ENCODE measurements at places on chromosomes 7 and 10.

- DNase-seq: no peak
Observed at GRCh38 chr7:55120501-55121198, 101.8 kb downstream of the EGFR start.

GRCh38 chr7:75583255-75583654 lies 91.1 kb downstream of the SPDYE5 start:
- DNase-seq: no peak

- no peak for DNase-seq
Observed at GRCh38 chr7:1666823-1667565, 3.1 kb upstream of the ELFN1 start.

GRCh38 chr7:100642534-100642907 lies 1.2 kb upstream of the TFR2 start:
- DNase-seq: no peak

- no peak for DNase-seq
Observed at GRCh38 chr7:151917791-151918509, 38.3 kb upstream of the GALNTL5 start.

GRCh38 chr10:71798308-71798624 lies 24.9 kb upstream of the VSIR start:
- DNase-seq: no peak

- no peak for DNase-seq
Observed at GRCh38 chr10:126904516-126904817, 761 bp upstream of the DOCK1 start.

GRCh38 chr7:87833130-87833529 lies 43.0 kb downstream of the SLC25A40 start:
- DNase-seq: no peak

DNA sequence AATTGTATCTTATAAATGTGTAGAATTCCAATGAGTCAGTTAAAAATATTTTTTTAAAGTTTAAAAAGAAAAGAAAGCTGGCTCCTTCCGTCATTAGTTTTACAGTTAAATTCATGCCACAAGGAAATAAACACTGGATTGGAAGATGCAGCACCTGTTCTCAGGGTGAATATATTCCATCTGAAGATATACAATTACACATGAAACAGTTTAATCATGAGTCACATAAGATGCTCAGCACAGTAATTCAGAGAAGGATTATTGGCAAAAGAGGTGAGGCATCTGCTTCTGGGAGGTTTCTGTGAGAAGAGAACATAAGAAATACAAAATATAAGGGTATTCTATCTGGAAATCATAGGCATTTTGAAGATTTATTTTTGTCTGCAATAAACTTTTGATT lies 376.5 kb upstream of the SORCS1 start:
- DNase-seq: no peak

DNA sequence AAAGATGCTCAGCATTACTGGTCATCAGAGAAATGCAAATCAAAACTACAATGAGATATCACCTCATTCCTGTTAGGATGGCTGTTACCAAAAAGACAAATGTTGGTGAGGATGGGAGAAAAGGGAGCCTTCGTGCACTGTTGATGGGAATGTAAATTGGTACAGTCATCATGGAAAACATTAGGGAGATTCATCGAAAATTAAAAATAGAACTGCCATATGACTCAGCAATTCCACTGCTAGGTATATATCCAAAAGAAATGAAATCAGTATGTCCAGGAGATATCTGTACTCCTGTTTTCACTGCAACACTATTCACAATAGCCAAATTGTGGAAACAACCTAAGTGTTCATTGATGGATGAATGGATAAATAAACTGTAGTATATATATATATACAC lies 228.1 kb downstream of the ACTR3B start:
- DNase-seq: no peak

DNA sequence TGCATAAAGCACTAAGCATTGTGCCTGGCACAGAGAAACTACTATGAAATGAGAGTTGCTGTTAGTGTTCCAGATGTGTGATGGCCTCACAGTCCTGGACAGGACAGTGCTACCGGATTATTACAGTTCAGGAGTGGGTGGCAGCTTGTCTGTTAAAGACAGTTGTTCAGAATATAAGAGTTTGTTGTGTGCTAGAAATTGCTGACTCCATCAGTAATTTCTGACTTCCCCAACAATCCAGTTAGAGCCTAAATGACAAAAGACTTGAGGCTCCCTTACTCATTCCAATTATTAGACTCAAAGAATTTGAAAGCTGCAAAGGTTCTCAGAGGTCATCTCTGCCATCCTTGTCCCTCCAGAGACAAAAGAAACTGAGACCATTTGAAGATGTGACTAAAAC lies 34.3 kb upstream of the DNAJB12 start:
- no peak for DNase-seq

- no peak for DNase-seq
Observed at GRCh38 chr7:151744656-151745638, 132.0 kb downstream of the PRKAG2 start.

- DNase-seq: no peak
Observed at GRCh38 chr7:155728116-155728515, 83.7 kb downstream of the RBM33 start.

- DNase-seq: no peak
Observed at GRCh38 chr10:126294451-126294850, 93.8 kb downstream of the ADAM12 start.

GRCh38 chr10:89653410-89653869 lies 8.4 kb upstream of the PANK1 start:
- no peak for DNase-seq

DNA sequence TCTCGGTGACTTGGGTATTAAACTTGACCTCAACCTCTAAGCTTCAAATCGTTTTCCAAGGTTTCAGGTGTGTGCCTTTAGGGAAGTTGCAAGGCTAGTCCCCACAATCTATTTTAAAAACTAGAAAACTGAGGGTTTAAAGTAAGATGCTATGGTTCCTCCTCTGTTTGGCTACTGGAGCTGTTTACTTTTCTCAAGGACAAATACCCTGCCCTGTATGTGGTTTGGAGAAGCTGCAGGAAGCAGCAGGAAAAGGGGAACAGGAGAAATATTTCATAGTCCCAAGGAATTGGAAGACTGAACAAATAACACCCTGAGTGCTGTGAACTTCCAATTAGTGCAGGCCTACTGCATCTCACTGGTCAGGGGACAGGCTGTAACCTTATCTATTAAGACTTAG lies 135.9 kb downstream of the NRP1 start:
- no peak for DNase-seq

DNA sequence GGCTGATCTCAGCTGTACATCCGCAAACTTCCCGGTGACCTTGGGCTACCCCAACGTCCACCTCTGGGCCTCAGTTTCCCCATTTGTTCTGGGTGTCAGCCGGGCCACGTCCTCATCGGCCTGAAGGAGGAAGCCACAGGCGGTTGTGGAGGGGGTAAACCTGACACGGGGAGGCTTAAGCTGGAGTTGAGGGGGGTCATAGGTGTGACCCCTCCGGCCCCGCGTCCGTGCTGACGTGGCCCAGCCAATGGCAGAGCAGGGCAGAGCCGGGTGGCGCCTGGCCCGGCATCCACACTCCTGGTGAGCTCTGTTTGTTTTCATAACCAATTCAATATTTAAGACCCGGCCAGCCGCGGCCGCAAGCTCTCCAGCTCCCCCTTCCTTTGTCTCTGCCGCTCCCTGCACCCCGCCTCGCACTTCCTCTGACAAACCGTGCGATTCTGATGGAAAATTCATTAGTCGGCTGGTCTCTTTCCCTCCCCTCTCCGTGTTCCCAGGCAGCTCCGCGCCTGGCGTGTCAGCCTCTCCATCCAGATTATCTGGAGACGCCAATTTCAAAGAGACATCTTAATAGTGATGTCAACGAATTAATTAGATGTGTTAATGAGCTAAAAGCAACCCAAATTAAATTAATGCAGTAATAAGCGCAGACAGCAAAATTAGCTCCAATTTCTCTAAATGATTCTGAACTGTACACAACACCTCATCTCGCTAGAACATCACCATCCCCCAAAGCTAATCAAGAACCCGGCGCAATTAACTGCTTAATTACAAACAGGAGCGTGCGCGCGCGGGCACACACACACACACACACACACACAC lies 55.4 kb downstream of the MICALL2 start:
- no peak for DNase-seq

GRCh38 chr7:129568240-129568639 lies 43.3 kb upstream of the NRF1 start:
- DNase-seq: no peak

GRCh38 chr10:51397695-51398094 lies 301.7 kb downstream of the CSTF2T start:
- no peak for DNase-seq

GRCh38 chr7:64581926-64582894 lies 19.3 kb upstream of the ZNF680 start:
- no peak for DNase-seq

- no peak for DNase-seq
Observed at GRCh38 chr7:46508583-46508982, 587.5 kb upstream of the IGFBP3 start.

DNA sequence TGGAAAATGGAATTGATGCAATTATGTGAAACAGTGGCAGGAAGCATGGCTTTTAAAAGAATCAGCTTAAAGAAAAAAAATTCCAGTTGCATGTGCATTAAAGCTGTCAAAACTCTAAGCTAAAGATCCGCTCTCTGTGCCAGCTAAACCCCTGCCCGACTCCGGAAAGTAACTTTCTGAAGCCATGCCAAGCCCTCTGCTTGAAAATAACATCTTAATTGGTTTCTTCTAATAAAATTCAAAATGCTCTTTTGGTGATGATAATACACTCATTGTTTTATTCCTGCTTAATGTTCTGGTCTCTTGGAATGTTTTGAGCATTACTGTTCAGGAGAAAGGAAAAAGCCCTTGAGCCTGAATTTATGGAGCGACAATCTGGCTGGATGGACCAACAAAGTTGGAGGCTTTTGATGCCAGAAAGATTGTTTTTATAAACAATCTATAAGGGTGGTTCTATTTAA lies 11.7 kb downstream of the SEMA3C start:
- DNase-seq: no peak

DNA sequence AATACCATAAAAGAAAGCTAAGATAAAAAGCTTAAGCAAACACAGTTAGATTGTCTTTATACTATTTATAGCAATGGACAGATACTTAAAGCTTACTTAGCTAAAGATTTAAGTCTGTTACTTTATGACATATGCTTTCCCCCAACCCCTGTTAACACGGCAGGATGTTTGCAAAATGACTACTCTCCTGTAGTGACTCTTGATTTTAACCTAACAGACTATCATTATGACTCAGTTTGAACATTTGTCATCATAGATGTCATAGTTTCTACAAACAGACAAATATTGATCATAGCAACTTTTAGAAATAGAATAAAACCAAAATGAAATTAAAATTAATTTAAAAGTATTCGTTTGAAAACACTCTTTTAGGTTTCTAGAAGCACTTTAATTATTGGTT lies 7.8 kb upstream of the COMMD3 start:
- DNase-seq: no peak

DNA sequence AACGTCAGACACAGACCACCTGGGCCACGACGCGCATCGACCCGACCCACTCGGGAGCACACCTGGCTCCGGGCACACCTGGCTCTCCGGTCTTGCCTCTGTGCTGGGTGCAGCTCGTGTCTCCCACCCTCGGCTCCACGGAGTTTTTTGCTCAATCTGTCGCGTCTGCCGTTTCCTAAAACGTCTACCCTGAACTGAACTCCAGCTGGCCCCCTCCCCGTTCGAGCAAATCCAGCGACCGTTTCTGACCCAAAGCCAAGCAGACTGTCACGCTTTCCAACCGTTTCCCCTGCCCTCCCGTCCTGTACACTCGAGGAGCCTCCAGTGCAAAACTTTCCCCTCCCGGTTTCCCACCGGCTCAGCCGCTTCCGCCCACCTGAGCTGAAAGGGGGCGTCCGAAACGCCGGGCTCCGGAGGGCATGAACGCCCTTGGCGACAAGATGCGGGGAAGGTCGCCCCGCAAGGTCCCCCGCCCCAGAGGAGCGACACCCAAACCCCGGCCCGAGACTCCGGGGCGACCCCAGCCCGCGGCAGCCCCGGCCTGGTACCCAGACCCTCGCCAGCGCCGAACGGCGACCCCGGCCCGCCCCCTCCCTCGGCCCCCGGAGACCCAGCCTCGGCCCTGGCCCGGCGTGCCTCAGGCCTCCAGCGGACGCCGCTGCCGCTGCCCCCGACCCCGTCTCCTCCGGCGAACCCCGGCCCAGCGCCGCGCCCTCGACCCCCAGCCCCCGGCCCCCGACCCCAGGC lies 557 bp downstream of the CYTH3 start:
- no peak for DNase-seq

DNA sequence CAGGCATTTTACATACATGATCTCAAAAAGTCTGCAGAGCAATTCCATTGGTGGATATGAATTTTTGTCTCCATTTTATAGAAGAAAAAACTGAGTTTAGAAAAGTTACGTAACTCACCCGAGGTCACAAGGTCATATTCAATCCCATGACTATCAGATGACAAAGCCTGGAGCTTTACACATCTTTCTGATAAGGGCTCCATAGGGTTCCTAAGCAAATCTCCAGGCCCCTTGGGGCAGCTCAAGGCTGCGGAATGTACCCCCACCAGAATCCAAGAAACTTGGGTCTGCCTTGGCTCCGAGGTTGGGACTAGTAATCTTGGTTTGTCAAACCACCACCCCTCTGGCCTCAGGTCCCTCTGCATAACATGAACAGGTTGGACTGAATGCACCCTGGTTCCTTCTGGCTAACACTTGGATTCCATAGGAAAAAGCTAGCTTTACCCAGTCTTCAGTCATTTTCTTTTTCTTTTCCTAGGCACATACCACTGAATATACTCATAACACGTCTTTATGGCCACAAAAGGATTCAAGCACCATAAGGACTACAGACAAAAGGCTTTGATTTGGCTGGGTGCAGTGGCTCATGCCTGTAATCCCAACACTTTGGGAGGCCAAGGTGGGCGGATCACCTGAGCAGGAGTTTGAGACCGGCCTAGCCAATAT lies 55.5 kb downstream of the PIP4K2A start:
- no peak for DNase-seq

DNA sequence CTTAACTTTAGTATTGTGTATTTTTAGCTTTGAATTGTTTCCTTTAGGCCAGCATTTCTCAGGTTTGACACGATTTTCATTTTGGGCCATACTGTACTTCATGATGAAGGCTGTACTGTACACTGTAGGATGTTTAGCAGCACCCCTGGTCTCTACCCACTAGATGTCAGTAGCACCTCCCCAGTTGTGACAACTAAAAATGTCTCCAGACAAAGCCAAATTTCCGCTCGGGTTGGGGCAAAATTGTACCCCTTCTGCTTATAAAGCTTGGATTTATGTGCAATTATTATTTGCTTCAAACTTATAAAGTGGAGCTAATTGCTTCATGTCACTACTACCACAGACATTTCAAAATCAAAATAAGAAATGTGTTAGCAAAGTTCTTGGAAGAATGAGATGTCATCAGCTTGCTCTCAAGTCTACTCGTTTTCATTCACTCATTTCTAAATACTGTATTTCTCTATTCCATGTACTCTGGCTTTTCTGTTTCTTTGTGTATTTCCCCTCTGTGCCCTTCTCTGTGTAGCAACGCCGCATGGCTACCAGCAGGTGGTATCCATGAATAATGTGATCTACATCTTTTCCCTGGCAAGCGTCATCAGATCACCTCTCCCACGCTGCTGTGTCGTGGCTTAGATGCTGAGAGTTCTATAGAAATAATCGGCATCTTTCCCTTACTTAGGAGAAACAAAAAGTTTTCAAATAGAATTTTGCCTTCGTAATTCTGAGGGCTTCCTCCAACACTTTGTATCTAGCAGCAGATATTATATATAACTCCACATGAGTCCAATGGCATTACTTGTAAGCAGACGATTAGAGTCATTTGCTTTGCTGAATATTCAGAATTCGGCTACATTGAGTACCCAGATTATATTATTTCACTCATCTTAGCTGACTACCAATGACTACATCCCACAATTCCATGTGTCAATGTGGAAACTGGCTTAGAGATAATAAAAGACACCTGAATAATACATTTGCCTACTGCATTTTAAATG lies 47.8 kb upstream of the CALCR start:
- no peak for DNase-seq

All from AG04449 (cell line).